ENCODE measurements at places on chromosomes 4 and X. TPM values are rescaled to one million over a fixed set of nuclear protein-coding genes. Genes with fewer than 3 reads are reported as not detected.

- peaks cover 5% of the 10 kb centered on the region for H3K4me1 ChIP-seq
- no peak overlapping the region for H3K27ac ChIP-seq
- no peaks in the 10 kb centered on the region for H3K36me3 ChIP-seq
- no peak for DNase-seq
- H3K4me3 ChIP-seq, result no peak overlapping the region
- H3K27me3 ChIP-seq, result no peaks in the 10 kb centered on the region
Observed at GRCh38 chr4:123256901-123257300, 139.7 kb upstream of the SPRY1 start.

Gene CASK
- total RNA-seq, result 43.2 TPM

Gene TMEM255A
- not detected for total RNA-seq

DNA sequence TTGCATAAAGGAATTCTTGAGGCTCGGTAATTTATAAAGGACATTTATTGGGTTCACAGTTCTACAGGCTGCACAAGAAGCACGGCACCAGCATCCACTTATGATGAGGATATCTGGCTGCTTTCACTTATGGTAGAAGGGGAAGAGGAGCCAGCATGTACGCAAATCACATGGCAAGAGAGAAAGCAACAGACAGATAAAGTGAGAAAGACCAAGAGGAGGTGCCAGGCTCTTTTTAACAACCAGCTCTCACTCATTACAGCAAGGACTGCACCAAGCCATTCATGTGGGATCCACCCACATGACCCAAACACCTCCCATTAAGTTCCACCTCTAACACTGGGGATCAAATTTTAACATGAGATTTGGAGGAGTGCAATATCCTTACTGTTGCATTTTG, 1198.2 kb downstream of the ADGRL3 start:
- no peaks in the 10 kb centered on the region for H3K36me3 ChIP-seq
- no peak for DNase-seq
- no peak overlapping the region for H3K4me3 ChIP-seq
- no peaks in the 10 kb centered on the region for H3K27me3 ChIP-seq

- H3K4me1 ChIP-seq, result no peaks in the 10 kb centered on the region
- H3K4me3 ChIP-seq, result no peak overlapping the region
- H3K36me3 ChIP-seq, result no peaks in the 10 kb centered on the region
- no peaks in the 10 kb centered on the region for H3K27me3 ChIP-seq
- no peak for DNase-seq
- H3K27ac ChIP-seq, result no peak overlapping the region
Observed at GRCh38 chr4:22764183-22764582, 71.4 kb downstream of the GBA3 start.
